HFFc6 (cell line): ENCODE measurements at places on chromosomes 7 and 10.

DNA sequence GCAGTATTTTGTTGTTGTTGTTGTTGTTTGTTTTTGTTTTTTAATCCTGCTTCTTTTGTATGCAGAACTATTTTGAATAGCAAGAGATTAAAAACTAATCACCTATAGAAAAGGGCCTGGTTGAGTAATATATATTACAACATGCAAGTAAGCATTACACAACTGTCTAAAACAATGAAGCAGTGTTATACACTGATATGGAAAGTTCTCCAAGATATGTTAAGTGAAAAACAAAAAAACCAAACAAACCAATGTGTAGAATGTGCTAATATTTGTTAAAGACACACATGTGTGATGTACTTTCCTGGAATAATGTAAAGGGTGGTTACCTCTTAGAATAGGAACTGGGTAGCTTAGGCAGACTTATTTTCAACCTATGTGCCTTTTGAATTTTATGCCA, 117.4 kb downstream of the ZNF365 start:
- DNase-seq, result no peak

DNA sequence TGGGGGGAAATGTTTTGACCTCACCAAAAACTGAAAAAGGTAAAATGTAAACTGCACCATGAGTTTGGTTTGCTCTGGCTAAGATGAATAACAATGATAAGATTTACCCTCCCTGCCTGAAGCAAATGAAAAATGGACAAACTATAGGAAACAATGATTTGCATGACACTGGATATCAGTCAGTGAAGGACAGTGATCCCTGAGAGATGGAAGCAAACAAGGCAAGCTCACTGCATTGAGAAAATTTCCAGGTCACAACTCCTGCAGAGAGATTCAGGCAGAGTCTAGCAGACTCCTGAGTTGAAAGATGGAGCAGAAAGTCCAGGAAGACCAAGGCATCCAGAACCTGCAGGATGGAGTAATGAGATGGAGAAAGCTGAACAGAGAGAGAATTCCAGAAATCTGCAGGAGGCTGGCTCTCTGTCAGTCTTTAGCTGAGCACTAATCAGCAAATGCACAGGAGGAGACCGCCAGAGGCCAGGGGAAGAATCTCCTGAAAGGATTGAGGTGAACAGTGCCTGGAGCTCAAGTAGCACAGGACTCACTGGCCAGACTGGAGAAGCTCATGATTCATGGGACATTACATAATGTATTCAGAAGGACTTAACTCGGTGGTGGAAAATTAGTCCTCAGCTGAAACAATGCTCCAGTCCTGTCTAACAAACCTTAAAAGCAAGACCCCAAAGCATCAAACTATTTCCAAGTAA, 51.2 kb upstream of the PALS2 start:
- DNase-seq, result no peak

GRCh38 chr7:33922820-33923219, 17.5 kb downstream of the BMPER start:
- DNase-seq, result no peak

DNA sequence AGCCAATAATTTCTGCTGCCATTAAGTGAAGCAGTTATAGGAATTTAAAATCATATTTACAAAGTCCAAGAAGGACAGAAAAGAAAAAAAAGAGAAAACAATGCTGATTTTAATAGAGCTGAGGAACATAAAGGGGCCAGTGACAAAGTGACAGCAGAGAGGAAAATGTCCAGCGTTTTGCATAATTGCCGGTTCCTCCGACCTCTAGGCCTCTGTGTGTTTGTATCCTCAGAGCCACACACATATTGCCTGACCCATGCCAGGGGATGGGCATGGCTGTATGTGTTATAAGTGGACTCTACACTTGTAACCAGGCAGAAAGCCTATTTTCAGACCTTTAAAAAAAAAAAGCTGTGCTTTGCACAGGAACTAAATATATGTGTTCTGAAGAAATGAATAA, 366.8 kb upstream of the C7orf33 start:
- no peak for DNase-seq

GRCh38 chr7:46909601-46910051, 672.3 kb downstream of the TNS3 start:
- DNase-seq, result peak; percentile 80

GRCh38 chr7:41148521-41148951, 554.4 kb downstream of the INHBA start:
- DNase-seq, result peak; percentile 96

- DNase-seq, result no peak
Observed at GRCh38 chr10:79044036-79044632, 24.6 kb upstream of the ZMIZ1 start.

DNA sequence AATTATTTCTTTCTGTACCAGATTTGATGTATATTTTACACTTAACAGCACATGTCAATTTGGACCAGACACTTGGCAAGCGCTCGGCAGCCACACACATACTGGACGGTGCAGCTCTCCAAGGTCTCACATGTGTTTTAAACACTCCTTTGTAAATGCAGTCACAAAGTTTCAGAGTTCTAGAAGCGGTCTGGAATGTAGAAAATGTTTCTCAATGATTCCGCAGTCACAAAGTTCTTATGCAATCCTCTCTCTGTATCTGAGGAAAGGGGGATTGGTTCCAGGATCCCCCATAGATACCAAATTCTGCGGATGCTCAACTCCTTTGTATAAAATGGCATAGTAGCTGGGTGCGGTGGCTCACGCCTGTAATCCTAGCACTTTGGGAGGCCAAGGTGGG, 253.0 kb upstream of the GRB10 start:
- no peak for DNase-seq

DNA sequence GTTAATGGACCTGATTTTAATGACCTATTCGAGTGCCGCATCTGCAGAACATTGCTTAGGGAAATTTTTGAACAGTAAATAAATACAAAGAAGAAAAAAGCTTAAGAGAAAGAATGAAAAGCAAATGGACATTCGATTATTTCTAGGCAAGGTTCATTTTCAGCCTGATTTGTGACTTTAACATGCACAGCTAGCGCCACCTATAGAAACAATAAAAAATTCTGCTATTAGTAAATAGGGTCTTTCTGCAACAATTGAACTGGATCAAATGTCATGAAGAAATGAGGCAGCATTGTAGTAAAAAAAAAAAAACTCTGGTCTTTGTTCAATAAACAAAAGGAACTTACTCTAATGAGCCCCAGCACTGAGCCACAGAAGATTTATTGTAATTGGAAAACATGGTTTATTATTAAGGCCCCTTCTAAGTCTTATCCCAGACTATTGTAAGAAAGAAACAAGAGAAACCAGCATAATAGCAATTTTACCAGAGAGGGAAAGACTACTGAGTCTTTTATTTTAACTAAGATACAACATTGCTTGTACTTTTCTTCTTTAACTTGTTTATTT, 41.4 kb upstream of the GHITM start:
- no peak for DNase-seq

GRCh38 chr10:74032900-74033655, 35.2 kb downstream of the VCL start:
- DNase-seq, result no peak

GRCh38 chr10:13670311-13670710, 83.5 kb downstream of the PRPF18 start:
- DNase-seq, result no peak

GRCh38 chr7:107594961-107595737, 15.1 kb downstream of the BCAP29 start:
- peak; percentile 94 for DNase-seq

DNA sequence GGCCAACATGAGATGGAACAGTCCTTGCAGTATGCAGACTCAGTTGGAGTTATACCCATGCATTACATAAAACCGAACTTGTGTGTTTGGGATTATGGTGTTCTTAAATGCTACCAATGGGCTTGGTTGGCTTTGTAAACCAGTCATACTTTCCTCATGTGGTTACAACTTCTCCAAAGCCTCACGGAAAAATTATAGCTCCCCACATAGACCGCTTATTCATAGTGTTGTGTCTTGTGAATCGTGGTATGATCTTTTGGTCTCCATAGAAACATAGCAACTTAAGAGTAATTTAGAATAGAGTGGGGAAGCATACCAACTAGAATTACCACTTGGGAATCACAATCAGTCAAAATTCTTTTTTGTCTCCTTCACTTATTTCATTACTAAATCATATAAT, 112.3 kb upstream of the FZD1 start:
- no peak for DNase-seq

DNA sequence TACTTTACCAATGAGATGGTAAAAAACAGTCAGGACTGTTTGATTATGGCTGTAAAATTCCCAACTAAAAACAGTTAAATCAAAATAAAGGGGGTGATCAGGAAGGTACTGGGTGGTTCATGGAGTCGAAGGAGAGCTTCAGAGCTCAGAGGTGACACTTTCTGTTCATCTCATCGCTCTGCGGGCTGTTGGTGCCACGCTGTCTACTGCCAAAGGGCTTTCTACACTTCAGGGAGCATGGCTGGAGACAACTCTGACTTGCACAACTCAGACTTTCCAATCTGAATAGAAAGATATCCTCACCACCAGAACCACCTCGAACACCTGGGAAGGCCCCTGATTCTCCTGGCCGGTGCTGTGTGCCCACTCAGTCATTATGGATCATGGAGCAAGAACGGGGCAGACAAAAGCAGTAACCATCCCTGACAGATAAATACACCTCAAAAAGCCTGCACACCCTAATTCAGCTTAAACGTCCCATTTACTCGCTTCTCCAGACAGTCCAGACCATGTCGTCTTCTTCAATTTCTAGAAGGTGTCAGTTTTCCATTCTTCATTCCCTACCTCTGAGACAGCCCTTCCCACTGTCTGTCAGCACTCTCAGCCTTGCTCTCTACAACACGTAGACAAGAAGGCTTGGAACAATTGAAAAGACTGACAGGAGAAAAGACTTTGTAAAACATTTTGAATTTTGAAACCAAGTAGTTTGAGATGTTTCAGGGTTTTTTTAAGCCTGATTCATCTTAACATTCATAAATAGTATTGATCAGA, 348.7 kb upstream of the NFE2L3 start:
- no peak for DNase-seq

GRCh38 chr7:604884-605531, 85.4 kb upstream of the PDGFA start:
- no peak for DNase-seq
